ENCODE measurements at places on chromosomes 11 and 22.
A peak's percentile ranks its signal among the peaks of the same experiment; 100 is the strongest.

GRCh38 chr11:7484645-7485044 is 661 bp upstream of the OLFML1 start:
- no peak for DNase-seq

DNA sequence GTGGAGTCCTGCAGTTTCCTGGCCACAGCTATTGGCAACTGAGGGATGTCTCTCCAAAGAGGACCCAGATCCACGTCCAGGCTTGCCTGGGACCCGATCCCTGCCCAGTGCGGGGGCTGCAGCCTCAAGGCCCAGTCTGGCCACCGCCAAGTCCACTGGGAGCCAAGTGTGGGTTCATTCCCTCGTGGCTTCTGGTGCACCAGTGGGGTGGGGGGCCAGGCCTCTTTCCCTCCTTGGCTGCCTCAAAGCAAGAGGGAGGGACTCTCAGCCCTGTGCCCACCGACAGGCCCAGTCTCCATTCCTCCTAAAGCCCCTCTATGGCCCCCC is 13.3 kb upstream of the PIM3 start:
- no peak for DNase-seq

DNA sequence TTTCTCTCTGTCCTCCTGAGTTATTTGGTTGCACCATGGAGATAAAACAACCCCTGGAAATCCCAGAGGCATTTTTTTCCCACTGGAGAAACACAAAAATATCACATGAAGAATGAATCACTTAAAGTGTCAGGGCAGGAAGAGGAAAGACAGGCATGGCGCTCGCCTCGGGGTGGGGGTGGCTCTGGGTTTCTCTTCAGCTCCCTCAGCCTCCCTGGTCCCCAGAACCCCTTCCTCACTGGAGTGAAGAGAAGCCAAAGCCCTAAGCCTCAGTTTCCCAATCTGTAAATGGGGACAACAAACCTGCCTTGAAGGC is 938 bp downstream of the SHISAL1 start:
- no peak for DNase-seq

DNA sequence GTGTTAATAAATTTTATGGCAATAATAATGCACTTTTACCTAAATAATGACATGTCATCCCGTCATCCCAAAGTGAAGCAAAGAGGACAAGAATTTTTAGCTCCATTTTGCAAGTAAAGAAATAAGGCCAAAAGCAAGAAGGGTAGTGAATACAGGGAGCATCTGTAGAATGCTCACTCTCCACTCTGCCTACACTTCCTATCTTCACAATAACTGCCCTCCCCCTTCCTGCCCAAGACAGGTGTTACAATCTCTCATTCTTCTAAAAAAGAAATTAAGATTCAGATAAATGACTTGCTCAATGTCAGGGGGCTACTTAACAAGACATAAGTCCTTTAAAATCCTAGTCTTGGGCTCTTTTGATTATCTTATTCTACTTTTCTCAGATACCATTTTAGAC is 8.9 kb downstream of the RDX start:
- DNase-seq, result no peak

- no peak for DNase-seq
These were observed 13.1 kb upstream of the RAB38 start for GRCh38 chr11:88188251-88188931.

- no peak for DNase-seq
These were observed 36.7 kb upstream of the SESN3 start for GRCh38 chr11:95267601-95268213.

DNA sequence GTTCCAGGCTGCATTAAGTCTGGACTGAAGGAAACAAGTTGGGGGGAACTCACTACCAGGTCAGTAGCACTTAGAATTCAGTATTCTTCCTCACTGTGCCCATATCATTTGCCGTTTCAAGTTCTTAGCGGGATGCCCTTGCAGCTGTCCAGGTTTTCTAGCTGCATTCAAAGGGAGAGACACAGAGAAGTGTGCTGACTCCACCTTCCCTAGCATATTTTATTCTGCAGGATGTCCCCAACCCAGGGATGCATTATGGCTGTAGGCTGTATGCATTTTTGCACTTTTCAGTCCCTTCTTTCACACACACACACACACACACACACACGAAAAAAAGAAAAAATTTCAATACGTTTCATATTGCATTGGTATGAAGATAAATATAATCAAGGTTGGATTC is 35.8 kb upstream of the MAPK1 start:
- DNase-seq, result no peak

DNA sequence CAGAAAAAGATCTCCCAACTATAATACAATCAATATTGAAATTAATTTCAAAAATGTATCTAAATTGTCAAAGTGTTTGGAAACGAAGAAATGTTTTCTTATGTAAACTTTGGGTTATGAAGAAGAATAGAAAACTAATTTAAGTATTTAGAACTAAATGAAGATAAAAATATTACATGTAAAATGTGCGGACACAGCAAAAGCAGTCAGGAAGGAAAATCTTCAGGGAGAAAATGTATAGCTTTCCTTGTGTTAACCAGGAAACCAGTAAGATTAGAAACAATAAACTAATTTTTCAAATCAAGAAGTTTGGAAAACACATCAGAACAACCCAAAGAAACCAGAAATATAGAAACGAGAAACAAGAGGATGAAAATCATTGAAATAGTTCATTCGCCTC is 466.5 kb downstream of the BRD1 start:
- DNase-seq, result no peak

- DNase-seq, result no peak
These were observed 75.2 kb downstream of the ADAMTS15 start for GRCh38 chr11:130523609-130524008.

GRCh38 chr11:93895106-93895862 is 44.9 kb upstream of the VSTM5 start:
- no peak for DNase-seq

DNA sequence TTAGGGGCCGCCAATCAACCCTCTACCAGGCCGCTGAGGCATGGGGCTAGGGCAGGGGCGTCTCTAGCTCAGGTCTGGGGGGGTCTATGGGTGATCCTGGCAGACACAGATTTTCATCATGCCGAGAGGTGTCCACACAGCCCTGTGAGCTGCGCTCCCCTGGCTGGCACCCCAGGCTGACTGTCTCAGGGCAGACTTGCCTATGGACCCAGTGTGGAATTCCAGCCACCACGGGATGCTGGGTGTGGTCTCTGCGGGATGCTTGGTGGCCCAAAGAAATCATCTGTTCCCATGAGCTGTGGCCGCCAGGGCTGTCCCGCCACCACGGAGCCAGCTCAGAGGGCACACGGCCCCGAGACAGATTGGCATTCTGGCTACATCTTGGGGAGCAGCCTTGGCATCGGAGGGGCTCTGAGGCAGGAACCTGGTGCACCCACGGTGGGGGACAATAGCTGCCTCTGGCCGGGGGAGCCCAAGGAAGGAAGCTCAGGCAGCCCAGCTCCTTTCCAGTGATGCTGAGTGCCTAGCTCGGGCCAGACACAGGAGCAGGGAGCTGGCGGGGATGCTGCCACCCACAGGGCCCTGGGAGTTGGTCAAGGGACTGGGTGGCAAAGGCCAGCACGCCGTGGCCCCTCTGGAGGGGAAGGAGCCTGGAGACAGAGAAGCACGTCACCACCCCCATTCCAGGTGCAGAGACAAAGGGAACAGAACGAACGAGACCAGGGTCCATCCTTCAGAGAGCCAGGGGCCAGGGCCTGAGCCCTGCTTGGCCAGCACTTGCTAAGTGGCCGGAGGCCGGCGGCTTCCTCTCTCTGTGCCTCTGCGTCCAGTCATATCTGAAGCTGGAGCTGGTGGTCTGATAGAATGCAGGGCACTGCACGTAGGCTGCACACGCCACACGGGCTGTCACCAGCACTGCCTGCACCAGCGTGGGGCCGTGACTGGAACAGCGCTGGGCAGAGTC is 64.4 kb upstream of the FGF3 start:
- no peak for DNase-seq

DNA sequence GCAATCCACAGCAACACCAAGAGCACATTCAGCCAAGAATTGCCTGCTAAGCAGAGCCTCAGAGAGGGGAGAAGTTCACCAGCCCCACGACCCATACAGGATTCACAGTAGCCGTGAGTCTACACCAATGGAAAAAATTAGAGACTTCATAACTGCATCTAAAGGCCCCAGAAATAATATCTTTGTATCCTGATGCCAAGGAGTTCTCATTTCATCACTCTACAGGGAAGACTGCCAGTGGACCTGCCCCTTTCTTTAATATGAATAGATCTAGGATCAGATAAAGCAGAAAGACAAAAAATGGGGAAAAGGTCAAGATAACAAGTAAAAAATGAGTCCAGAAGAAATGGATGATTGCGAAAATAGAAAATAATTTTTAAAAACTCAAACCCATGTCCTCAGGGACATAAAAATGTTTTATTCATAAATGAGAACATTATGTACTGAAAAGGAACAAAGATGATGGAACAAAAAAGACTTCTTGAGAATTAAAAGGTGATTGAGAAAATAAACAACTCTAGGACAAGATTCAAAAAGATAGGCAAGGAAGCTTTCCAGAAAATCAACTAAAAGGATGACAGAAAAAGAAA is 9.5 kb downstream of the APOL3 start:
- DNase-seq, result no peak

- no peak for DNase-seq
These were observed 315.8 kb downstream of the CTTN start for GRCh38 chr11:70713988-70714665.

GRCh38 chr11:76551400-76551799 is 106.6 kb downstream of the EMSY start:
- DNase-seq, result no peak

DNA sequence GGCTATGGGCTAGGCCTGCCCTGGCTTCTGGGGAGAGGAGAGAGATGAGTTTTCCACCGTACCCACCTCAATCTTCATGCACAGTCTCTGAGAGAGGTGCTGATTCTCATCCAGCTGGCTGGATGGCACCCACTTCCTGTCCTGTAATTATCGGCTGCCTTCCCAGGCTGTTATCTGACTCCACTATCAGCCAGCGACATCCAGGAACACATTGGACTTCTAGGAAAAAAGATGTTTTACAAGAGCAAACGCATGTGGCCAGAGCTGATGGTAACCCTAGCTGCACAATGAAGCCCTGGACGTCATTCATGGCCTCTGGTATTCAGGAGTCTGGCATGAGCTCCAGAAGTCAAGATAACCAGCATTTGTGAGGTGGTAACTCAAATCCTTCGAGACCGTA is 137.4 kb downstream of the EHF start:
- no peak for DNase-seq

- no peak for DNase-seq
These were observed 308.4 kb downstream of the NTM start for GRCh38 chr11:131678658-131679340.

DNA sequence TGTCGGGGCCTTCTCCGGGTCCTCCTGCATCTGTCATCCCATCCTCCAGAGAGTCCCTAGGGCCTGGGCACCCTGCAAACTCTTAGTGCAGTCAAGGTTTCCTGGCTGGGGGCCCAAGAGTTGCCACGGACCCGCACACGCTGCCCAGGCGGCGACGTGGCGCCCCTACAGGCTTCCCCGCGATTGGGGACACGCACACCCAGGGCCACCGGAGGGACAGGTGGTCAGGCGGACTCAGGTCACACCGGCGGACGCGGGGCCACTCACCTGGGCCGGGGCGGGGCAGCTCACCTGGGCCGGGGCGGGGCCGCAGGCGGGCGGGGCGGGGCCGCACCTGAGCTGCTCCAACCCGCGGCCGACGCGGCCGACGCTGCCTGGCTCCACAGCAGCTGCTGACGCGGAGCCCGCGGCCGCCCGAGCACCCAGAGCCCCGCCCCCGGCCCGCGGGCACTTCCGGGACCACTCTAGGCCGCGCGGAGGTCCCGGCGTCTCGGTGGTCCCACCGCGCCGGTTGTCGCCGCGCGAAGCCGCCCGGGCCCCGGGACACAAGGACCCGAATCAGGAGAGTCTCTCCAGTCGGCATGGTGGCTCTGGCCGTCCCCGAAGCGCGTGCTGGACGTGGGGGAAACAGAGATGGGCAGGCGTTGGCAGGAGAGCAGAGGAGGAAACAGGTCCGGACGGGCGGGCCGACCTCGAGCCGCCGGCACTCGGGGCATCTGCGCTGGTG is at the start of gene ZNF70:
TSS of gene ZNF70 (minus strand) at position 399 of the 727 bp plus-strand sequence. CDS start 5,972 bp downstream, outside the sequence.
- peak; percentile 59 for DNase-seq

DNA sequence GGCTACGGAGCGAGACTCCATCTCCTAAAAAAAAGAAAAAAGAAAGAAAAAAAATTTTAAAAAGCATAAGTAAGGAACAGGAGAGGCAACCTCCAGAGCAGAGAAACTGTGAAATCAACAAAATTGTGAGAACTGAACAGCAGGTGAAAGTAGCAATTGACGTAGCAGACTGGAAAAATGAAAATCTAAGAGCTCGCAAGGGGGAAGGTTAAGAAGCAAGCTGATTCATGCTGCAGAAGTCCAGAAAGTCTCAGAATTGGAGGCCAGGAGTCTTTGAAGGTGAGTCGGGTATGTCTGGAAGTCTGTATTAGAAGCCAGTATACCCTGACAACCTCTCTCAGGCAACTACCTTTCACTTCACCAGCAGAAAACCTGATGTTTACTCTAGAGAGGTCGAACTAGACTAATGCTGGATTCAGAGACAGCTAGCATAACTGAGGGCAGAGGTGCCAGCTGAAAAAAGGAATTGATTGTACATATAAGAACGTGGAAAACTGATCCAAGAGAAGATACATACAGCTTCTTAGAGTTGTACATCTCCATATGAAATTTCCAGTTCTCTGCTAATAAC is 161.5 kb downstream of the WNT11 start:
- no peak for DNase-seq

GRCh38 chr11:121578251-121578976 is 125.6 kb upstream of the SORL1-AS1 start:
- DNase-seq, result no peak

DNA sequence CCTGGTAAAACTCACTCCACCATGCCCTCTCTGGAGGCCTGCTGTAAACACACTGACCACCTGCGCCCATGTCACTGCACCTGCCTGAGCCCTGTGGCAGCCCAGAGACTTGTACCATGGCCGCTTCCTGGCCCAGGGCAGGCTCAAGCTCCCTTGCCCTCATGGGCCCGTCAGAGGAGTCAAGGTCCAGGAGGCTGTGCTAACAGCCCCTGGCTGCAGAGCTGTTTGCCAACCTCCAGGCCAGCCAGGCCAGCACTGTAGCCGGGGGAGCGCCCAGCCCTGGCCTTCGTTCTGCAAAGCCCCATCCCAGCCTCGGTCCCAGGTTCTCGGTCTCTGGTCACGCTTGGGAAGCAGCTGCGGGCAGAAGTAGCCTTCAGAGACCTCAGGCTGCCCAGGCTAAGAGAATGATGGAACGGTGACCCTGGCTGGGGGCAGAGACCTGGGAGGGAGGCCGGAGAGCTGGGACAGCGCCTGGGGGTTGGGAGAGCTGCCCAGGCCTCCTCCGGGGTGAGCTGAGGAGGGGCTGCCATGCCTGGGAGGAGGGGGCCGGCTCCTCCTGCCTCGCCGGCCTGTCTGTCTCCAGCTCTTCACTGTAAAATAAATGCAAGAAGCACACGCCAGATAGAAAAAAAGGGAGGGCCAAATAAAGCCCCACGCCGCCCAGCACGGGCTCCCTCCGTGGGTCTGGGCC is 11.9 kb upstream of the TCF20 start:
- DNase-seq, result no peak

GRCh38 chr11:96215826-96216225 is 127.2 kb downstream of the MAML2 start:
- no peak for DNase-seq

GRCh38 chr22:46876357-46876934 is 114.0 kb downstream of the TBC1D22A start:
- no peak for DNase-seq

- DNase-seq, result no peak
These were observed 67.4 kb downstream of the BRD1 start for GRCh38 chr22:49760280-49760629.

GRCh38 chr22:26857169-26857568 is 199.8 kb downstream of the MIAT start:
- no peak for DNase-seq

GRCh38 chr11:59182457-59183151 is 10.7 kb downstream of the DTX4 start:
- DNase-seq, result no peak

GRCh38 chr11:87255589-87255988 is 217.9 kb downstream of the TMEM135 start:
- no peak for DNase-seq
